ENCODE measurements at places on chromosomes 6 and 20.
A peak's percentile ranks its signal among the peaks of the same experiment; 100 is the strongest.

- no peak for DNase-seq
Measured at GRCh38 chr20:60214901-60215815, 256.9 kb downstream of the CDH26 start.

GRCh38 chr6:159806021-159806458 lies 6.0 kb downstream of the PNLDC1 start:
- no peak for DNase-seq

GRCh38 chr6:41730531-41731436 lies 4.6 kb downstream of the TFEB start:
- peak; percentile 70 for DNase-seq

DNA sequence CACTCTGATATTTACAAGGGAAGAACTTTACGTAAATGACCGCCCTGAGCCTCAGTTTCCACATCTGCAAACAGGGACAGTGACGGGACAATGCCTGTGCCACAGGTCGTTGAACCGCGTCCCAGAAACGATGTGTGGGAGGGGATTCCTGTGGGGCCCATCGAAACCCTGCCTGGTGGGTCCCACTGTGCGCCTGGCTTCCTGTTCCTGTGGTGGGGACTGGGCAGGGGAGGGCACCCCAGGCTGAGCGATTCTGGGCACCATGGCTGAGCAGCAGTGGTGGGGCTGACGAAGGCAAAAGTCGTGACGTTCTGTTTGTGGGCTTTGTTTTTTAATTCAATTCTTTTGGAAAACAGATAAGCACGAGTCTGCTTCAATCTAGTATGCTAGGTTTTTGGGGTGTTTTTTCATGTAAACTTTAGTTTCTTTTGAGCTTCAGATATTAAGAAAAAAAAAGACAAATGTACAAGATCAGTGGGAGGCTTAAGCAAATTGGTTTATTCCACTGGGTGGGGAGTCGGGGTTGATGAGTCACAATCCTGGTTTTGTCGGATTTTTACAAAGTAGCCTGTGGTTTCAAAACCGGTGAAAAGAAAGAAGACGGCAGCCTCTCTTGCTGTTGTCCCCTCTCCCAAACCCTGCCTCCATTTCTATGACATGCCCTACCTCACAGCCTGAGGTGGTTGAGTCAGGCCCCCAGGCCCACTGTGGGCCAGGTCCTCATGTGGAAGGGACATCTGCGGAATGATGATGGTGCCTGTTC lies 40.4 kb downstream of the GNAS-AS1 start:
- DNase-seq = no peak

GRCh38 chr6:100023798-100024197 lies 29.8 kb upstream of the MCHR2 start:
- no peak for DNase-seq

DNA sequence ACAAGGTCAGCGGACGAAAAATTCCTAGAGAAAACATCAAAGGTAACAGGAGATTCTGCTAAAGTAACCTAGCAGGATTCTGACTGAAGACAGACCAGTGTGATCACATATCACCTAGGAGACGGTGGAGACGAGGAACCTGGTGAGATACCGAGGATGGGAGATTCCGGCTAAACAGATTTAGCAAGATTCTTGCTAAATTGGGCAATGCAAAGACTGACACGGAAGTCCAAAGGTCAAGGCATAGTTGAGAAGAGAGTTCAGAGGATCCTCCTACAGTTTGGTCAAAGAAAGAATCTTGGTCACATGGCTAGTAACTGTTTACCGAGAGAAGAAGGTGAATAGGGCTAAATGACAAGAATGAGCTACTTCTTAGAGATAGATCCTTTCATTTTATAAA lies 61.1 kb downstream of the TMEM170B start:
- DNase-seq = no peak

Data from posterior cingulate gyrus (tissue), 11 donors.